Fibroblast of villous mesenchyme (primary cell): ENCODE measurements at places on chromosomes 6 and 20.

DNA sequence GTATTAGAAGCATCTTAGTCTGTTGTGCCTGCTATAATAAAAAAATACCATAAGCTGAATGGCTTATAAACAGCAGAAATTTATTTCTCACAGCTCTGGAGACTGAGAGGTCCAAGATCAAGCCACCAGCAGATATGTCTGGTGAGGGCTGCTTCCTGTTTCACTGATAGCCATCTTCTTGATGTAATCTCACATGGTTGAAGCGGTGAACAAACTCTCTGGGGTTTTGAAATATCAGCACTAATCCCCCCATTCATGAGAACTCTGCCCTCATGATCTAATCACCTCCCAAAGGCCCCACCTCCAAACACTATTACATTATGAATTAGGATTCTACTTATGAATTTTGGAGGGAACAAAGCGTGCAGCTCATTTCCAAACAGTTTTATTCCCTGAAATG, 11.6 kb upstream of the CLVS2 start:
- DNase-seq, result no peak

DNA sequence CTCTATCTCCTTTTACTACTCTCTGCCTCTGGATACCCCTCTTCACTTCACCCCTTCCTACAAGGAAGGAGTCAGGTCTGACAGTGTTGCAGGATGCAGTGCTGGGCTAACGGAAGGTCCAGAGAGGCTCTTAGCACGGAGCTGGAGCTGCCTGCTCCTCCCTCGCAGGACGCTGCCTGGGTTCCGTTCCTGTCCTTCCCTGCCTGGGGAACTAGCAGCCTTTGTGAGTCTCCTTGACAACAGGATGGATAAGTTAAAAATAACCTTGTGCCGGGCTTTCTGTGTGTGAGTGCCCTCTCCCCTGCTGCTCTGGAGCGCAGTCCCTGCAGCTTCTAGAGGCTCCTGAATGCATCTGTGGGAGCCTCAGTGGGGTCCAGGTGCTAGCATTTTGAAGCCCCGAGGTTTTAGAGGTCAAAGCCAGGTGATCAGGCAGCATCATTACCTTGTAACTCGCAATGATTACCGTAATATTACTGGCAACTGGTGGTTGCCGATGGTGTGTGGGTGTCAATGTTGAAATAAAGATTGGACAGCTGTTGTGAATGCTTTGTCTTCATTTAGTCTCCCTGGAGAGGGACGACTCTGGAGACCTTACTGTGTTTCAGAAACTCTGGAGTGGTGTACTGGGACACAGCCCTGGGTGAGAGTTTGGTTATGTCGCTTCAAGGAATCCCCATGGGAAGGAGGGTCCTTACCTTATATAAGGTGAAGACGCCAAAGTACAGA, 44.4 kb downstream of the CDS2 start:
- no peak for DNase-seq

GRCh38 chr20:63508072-63508768, 9.3 kb upstream of the EEF1A2 start:
- DNase-seq, result no peak

DNA sequence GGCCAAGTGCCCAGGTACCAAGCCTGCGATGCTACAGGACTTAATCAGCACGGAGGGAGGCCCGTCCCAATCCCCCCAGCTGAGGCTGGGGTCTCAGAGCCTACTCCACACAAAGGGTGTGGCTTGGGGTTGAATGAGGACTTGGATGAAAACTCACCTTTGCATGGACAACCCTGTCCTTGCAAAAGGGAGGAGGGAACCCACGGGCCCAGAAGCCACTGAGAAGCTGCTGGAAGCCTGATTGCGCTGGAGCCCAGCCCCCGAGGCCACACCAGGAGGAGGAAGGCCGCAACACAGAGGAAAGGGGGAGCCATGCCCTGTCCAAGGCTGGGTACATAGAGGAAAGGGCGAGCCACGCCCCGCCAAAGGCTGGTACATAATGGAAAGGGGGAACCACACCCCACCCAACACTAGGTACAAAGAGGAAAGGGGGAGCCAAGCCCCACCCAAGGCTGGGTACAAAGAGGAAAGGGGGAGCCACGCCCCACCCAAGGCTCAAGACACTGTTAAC, 158.8 kb downstream of the DLL1 start:
- DNase-seq, result no peak

DNA sequence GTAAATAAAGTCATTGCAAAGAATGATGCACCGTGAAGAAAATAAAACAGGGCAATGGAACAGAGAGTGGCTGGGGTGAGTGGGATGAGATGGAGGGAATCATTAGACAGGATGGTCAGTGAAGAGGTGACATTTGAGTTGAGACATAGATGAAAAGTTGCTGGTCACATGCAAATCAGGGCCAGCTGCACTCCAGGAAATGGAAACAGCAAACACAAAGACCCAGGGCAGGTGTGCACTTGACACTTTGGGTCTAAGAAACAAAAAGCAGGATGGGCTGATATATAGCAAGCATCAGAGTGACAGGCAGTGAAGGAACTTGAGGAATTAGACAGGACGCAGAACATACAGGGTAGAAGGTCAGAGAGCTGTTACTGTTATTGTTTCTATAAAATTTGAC, 171.5 kb upstream of the RIPOR2 start:
- no peak for DNase-seq

- DNase-seq, result no peak
Measured at GRCh38 chr20:8808202-8808535, 260.7 kb upstream of the PLCB4 start.

GRCh38 chr20:14223806-14224205, 113.6 kb downstream of the FLRT3 start:
- DNase-seq, result no peak

- DNase-seq, result no peak
Measured at GRCh38 chr20:672963-673602, 2.5 kb downstream of the SCRT2 start.

GRCh38 chr6:41548098-41548840, 2.1 kb downstream of the FOXP4 start:
- DNase-seq, result no peak

GRCh38 chr6:5501837-5502236, 240.5 kb downstream of the FARS2 start:
- no peak for DNase-seq

DNA sequence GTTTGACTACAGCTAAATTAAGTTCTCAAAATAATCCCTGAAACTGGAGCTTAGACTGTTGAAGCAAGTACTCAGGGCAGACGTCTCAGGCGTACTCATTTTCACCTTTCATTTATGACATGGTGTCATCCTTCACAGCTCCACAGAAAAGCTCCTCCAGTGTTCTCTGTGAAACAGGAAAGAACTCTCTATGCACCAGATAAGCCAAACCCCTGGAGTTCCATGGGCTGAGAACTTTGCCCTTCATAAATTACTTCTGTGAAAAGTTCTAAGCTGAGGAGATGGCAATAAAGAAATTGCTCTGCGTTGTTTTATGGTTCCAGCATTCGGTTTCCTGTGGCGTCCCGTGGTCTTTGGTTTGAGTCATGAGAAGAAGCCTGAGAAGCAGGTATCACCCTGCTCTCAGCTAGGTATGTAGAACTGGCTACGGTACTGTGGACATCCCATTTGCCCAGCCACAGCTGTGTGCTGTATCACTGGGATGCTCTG, 20.2 kb upstream of the RREB1 start:
- DNase-seq, result no peak

- peak; percentile 27 for DNase-seq
Measured at GRCh38 chr20:62303340-62304226, 786 bp downstream of the ADRM1 start.

DNA sequence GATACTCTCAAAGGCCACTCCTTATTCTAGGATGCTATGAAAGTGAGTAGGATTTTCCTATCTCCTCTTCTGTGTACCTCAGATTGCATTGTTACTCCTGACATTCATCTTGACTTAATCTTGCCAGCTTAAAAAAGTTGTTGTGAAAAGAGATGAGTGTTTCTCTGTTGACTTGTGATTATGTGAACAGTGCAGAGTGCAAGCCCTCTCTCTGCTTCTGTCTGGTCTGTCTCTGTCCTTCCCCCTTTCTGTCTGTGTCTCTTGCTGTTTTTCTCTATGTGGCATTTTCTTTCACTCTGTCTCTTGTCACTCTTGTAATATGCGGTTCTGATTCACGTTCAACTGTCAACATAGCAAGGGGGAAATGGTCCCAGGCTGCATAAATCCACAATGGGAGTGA, 306.6 kb downstream of the FARS2 start:
- no peak for DNase-seq

GRCh38 chr6:19415605-19416326, 421.4 kb upstream of the ID4 start:
- peak; percentile 22 for DNase-seq
